ENCODE measurements at places on chromosomes 7 and 10.

GRCh38 chr10:113572520-113573290, 19.9 kb downstream of the HABP2 start:
- DNase-seq = no peak

DNA sequence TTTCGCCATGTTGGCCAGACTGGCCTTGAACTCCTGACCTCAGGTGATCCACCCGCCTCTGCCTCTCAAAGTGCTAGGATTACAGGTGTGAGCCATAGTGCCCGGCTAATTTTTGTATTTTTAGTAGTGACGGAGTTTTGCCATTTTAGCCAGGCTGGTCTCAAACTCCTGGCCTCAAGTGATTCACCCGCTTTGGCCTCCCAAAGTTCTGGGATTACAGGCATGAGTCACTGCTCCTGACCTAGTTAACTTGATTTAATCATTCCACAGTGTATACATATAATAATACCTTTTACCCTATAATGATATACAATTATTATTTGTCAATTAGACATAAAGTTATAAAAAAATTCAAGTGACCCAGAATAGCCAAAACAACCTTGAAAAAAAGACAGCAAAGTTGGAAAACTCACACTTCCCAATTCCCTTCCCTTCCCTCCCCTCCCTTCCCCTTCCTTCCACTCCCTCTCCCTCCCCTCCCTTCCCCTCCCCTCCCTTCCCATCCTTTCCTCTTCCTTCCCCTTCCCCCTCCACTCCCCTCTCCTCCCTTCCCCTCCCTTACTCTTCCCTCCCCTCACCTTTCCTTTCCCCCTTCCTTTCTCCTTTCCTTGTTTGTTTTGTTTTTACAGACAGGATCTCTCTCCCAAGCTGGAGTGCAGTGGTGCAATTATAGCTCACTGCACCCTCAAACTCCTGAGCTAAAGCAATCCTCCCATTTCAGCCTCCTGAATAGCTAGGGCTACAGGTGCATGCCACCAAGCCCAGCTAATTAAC, 14.8 kb upstream of the ZMIZ2 start:
- no peak for DNase-seq

- DNase-seq = no peak
Measured at GRCh38 chr7:56091591-56091990, 1.2 kb downstream of the PHKG1 start.

DNA sequence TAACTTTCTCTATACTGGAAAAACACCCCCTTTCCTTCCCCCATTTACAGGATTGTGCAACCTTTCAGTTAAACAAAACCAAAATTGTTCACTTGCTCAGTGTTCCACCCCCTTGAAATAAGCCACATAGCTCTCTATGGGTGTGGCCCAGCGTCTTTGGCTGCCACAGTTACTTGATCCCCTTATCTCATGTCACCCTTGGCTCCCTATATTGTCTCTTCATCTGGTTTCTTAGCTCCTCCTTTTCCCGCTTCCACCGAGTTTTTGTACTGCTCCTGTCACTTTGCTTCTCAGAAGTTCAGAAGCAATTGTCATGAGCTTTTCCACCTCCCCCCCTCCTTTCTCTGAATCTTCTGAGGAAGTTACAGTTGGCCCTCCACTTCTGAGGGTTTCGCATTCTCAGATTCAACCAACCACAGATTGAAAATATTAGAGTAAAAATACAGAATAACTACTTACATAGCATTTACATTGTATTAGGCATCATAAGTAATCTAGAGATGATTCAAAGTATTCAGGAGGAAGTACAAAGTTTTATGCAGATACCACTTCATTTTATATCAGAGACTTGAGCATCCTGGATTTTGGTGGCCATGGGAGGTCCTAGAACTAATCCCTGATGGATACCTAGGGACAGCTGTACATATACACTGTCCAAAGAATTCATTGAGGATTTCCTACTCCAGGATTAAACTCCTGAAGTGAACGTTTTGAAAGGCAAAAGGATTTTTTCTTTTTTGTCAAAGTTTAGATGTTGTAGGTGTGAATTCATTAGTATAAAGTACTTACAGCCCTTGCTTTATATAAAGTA, 60.4 kb downstream of the ADD3 start:
- DNase-seq = peak; percentile 13

GRCh38 chr7:611281-611810, 91.7 kb upstream of the PDGFA start:
- no peak for DNase-seq

- no peak for DNase-seq
Measured at GRCh38 chr7:102837802-102838201, 75.0 kb upstream of the LRRC17 start.

GRCh38 chr7:133513608-133514007, 260.7 kb downstream of the EXOC4 start:
- DNase-seq = no peak

GRCh38 chr7:151472644-151473380, 32.9 kb upstream of the CRYGN start:
- no peak for DNase-seq

GRCh38 chr10:133123050-133123745, 35.5 kb downstream of the ADGRA1 start:
- no peak for DNase-seq

- no peak for DNase-seq
Measured at GRCh38 chr7:22157552-22157951, 199.4 kb downstream of the RAPGEF5 start.

DNA sequence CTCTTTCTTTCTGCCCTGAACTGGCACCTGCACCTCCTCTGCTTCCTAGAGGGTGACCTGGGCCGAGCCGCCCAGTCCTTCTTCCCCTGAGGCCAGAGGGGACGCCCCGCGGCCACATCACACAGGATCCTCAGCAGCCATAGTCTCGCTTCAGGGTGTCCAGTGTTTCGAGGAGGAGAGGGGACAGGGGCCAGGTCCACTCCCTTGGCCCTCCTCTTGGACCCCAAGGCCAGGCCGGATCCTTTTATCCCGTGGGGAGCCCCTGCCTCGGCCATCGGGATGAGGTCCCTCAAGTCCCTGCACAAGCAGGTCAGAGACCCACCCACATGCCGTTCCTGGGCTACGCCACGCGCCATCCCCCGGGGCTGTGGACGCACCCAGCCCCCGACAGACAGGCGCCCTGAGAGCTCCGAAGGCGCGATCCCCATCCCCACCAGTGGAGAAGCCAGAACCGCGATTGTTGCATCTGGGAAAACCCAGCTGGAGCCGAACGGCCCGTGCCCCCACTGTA, 3.6 kb downstream of the BHLHA15 start:
- DNase-seq = no peak

- no peak for DNase-seq
Measured at GRCh38 chr7:41467596-41467995, 235.3 kb downstream of the INHBA start.

GRCh38 chr7:67463983-67464382, 467.4 kb downstream of the TYW1 start:
- no peak for DNase-seq

- DNase-seq = peak; percentile 26
Measured at GRCh38 chr7:140673063-140673773, 473 bp downstream of the ADCK2 start.

DNA sequence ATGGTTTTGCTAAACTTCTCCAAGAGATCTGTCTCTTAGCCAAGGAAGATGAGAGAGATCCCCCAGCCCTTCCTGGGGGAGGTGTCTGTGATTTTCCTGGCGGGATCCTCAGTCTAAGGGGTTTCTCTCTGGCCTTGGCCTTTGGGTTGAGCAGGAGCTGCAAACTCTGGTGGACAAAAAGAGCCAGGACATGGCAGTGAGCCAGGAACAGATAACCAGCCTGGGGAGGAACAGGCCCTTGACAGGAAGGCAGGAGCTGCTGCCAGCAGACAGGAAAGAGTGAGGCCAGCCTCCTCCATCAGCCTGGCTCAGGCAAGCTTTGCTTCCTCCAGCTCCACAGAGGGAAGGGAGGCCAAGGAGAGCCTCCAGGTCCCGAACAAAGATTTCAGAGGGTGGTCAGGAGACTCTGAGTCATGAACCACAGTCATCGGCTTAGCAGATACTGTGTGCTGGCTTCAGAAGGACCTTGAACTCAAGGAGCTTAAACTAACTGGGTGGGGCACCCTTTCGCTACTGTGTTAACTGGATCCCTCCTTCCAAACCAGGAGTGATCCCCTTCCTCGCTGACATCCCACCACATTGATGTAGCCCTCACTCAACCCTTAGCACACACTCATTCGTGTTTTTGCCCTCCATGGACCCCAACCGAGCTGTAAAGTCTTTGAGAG, 34.7 kb downstream of the DDIT4 start:
- no peak for DNase-seq

DNA sequence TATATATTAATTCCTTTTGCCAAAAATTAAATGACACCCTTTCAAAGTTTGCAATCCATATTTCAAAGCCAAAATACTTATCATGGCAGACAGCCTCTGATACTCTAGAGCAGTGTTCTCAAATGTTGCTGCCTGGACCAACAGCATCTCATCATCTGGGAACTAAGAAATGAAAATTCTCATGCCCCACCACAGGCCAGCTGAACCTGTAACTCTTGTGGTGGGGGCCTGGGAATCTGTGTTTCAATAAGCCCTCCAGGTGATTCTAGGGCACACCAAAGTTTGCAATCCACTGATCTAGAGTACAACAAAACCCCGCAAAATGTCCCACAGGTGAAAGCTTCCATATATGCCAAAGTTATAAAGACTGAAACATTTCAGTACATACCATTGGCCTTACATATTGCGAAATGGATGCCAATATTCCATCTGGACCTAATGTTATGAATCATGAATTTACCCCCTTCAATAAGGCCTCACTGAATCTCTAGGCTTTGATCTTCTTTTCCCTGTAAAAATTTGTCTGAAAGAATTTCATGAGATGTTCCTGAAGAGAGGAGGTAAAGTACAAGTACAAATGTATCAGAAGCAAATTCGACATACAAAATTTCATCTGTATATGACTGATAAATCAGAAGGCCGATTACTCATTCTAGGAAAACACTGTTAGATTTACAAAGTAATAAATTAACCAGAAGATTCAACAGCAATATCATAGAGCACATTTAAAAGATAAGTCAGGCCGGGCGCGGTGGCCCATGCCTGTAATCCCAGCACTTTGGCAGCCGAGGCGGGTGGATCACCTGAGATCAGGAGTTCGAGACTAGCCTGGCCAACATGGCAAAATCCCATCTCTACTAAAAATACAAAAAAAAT, 25.3 kb upstream of the EPC1 start:
- no peak for DNase-seq

DNA sequence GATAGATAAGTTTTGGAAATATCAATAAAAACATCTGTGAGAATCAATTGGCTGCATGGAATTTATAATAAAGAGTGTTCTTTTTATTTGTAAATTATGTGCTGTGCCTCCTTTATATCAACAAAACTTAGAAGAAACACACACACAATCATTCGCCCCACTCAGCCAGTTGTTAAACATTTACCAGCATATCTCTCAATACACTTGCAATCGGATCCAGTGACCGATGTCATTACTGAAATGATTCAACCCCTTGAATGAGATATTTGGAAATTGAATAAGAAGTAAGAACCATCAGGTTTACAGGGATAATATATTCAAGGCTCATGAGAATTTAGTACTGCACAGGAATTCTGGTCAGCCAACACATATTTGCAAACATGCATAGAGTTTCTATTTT, 35.6 kb downstream of the TAF3 start:
- DNase-seq = no peak

DNA sequence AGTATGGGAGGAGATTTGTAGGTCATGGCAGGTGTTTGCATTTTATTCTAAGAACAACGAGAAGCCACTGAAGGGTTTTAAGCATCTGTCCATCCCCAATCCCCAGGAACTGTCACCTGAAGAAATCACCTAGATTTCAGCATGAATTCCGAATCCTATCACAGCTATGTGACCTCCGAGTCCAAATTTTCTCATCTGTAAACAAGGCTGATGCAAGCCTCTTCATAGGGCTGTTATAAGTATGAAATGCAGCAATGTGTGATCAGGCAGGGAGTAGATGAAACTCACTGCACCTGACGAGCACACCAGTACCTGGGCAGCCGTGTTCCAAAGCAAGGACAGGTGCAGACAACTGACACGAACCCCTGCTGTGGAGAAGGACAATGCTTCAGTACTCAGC, 14.0 kb downstream of the HABP2 start:
- DNase-seq = no peak

DNA sequence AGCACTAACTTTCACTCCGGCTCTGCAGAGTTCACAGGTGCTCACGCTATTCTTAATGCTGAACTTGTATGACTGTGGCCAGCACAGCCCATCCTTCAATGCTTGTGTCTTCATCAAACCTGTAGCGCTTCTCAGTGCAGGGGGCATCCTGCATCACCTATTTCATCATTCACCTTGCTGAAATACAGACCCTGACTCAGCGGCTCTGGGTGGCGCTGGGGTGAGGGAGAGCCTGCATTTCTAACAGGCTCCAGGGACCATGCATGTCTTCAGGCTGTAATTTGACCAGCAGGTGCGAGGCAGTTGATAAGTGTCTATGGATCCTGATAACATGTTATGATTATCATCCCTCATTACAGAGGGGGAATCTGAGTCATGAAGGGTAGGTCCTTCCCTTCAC, 89.3 kb downstream of the VOPP1 start:
- no peak for DNase-seq

Measured in stimulated activated CD8-positive, alpha-beta memory T cell treated with anti-CD3 and anti-CD28 coated beads, Interleukin-15, amount 100 ng/mL, for 1 hour (primary cell).